ENCODE measurements at places on chromosomes 3 and 15.

DNA sequence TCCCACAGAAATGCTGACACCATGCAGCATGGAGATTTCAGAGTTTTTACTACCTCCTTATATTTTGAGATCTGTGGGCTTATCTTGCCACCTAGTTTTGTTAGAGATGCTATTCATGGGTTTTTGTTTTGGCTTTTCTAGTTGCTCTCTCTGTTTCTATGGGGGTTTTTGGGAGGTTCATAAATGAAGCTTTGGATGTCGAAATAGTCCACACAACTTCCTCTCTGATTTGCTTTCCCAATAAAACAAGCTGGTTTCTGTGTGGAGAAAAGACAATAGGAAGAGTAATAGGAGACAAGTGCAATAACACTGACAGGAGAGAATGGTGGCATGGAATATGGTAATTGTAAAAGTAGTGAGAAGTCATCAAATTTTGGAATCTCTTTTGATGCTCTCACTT lies 106.8 kb upstream of the GPR149 start:
- no peak for DNase-seq

- DNase-seq, result no peak
These were observed 306.5 kb downstream of the PLOD2 start for GRCh38 chr3:145854499-145854898.

GRCh38 chr15:95280711-95281110 lies 1049.3 kb downstream of the MCTP2 start:
- DNase-seq, result no peak

- DNase-seq, result no peak
These were observed 13.9 kb downstream of the CHST13 start for GRCh38 chr3:126537730-126538281.

DNA sequence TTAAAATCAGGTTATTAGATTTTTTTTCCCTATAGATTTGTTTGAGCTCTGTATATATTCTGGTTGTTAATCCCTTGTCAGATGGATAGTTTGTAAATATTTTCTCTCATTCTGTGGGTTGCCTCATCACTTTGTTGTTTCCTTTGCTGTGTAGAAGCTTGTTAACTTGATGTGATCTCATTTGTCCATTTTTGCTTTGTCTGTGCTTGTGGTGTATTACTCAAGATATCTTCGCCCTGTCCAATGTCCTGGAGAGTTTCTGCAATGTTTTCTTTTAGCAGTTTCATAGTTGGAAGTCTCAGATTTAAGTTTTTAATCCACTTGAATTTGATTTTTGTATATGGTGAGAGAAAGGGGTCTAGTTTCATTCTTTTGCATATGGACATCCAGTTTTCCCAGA lies 699.1 kb downstream of the NAALADL2 start:
- DNase-seq, result no peak

- no peak for DNase-seq
These were observed 54.7 kb upstream of the KLF13 start for GRCh38 chr15:31271711-31272557.

DNA sequence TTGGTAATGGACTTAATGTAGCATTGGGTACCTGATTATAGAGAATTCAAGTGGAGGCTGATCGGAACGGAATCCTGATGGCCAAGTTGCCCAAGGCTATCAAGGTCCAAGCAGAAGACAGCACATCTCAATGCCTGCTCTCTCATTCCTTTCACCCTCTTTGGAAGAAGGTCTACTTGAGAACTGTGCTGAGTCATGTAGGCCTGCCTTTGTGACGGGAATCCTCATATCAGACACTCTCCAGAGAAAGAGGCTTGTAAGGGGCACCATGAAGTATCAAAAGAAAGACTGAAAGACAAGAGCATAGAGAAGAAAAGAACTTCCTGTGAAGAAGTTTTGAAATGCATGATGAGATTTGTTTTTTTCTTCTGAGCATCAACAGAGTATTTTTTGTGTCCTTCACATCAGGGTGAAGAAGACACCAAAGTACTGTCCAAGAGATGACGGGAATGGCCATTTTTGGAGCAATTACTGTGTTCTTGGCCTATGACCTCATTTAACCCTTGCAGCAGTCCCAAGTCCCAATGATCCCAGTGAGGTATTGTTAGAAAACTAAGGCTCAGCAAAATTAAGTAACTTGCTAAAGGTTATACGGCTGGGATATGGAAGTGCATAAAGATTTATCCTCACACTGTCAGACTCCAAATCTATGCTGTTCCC lies 13.2 kb upstream of the LARP6 start:
- DNase-seq, result no peak

GRCh38 chr3:144770915-144771351 lies 799.3 kb downstream of the DIPK2A start:
- peak; percentile 85 for DNase-seq

DNA sequence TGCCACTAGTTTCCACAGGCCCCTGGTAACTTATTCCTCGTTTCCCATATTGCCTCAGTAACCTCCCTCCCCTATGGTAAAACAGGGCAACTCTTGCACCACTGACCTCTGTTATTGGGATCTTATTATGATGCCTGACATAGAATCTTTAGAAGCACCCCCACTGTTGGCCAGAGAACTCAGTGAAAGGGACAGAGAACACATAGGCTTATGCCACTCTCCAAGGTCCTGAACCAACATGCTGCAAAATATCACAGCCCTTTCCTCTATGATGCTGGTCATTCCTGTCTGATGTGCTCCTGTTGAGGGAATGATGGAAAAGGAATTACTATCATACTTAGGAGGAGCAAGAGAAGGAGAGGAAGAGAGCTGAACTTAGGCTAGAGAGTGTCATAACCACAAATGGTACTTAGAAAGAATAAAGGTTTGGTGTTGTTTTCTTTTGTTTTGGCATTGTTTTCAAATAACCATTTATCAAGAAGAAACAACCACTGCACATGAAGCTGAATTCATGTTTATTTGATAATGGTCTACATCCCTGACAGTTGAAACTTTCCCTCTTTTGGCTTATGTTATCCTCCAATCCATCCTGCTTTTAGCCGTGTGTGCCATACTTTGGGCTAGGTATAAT lies 330.2 kb downstream of the EPHB1 start:
- no peak for DNase-seq

Data from hippocampal formation (tissue), 2 donors.